ENCODE measurements at places on chromosomes 1 and 21.

- no peak for DNase-seq
Measured at GRCh38 chr1:93000751-93001175, 39.5 kb upstream of the DIPK1A start.

GRCh38 chr1:159790237-159790917 lies 9.6 kb downstream of the DUSP23 start:
- no peak for DNase-seq

GRCh38 chr1:235954306-235955283 lies 87.9 kb upstream of the LYST start:
- DNase-seq = no peak

GRCh38 chr1:2643414-2644077 lies 10.7 kb upstream of the MMEL1 start:
- no peak for DNase-seq

DNA sequence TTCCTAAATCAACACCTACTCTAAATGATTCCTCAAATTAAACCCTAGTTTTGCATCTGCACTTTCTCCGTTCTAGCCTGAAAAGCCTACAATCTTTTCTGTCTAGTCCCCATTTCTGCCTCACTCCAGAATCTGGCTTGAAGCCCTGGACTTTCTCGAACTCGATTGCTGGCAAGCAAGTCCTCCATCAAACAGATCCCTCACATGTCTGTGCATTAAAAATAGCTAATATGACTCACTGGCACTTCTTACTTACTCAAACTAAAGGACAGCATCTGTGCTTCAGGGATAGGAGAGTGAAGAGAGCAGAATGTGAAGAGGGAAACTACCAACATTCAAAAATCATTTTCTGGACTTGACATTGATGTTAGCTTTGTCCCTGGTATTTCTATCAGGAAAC lies 51.8 kb upstream of the CXADR start:
- no peak for DNase-seq

GRCh38 chr1:57172040-57172439 lies 206.2 kb upstream of the C8B start:
- no peak for DNase-seq

DNA sequence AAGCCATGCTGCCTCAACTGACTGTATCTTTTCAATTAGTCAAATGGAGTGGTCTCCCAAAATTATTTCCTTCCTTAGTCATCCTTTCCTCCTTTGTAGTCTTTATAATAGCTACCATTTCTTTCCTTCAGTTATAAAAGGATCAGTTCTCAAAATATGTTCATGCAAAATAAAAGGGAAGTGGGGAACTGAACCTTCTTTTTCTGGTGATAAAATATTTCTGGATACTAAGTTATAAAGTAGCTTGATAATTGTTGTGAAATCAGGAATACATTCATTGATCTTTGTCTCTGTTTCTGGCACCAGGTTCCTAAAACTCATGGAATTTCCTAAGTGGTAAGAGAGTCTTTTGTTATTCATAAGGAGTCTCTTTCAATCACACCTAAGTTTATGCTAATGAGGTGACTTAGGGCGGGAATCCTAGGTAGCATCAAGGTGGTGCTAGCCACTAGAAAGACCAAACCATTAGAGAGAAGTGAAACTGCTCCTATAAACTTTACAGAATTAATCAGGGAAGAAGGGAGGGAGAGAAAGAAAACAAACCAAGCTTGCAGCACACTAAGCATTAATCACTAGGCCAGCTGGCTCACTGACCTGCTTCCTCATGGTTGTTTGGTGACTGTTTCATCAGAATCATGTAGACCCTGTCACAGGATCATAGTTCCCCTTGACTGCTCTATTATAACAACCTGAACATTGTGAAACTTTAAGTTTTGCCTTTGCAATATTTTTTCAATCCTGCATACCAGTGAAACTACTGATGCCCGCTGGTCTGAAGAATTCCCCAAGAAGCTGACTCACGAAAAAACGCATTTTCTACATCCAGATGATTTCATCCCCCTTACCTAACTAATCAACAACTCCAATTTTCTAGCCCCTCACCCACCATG lies 161.6 kb upstream of the PTBP2 start:
- peak; percentile 19 for DNase-seq

GRCh38 chr1:32464716-32465577 lies at the start of gene ZBTB8B:
TSS of gene ZBTB8B (plus strand) at chr1:32465072. CDS start at chr1:32470625, 5,553 bp downstream.
- DNase-seq = peak; percentile 90

DNA sequence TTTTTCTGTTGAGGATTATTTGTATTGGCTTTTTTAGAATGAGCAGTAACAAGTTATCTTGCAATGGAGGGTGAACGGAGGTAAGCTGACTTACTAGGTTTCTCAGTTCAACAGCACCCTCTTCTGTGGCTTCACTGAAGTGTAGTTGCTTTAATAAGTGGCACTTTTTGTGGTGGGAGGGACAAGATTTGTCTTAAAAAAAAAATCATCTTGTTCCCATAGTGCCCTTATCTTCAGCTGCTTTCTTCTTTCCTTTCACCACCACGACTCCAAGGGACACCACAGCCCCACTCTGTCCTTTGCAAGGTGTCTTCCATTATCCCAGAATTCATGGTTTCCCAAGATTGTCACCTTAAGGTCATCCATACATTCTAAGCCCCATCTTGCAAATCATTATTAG lies 92.9 kb downstream of the PIGK start:
- peak; percentile 4 for DNase-seq

DNA sequence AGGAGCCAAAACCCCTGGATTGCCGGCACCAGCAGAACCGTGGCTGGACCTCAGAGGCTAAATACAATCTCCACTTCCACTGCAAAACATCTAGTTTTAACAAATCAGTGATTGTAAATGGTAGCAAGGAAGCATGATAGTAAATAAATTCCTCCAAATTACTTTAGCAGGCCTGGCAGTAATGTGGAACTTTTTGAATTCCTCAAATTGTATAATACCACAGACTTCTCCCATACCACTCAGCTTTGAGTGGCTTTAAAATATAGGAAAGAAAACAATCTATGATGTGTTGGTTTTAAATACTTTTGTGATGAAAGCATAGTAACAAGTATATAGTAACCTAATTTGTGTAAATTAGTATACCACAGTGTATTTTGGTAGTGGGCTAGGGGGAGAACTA lies 34.1 kb downstream of the NIBAN1 start:
- DNase-seq = no peak

DNA sequence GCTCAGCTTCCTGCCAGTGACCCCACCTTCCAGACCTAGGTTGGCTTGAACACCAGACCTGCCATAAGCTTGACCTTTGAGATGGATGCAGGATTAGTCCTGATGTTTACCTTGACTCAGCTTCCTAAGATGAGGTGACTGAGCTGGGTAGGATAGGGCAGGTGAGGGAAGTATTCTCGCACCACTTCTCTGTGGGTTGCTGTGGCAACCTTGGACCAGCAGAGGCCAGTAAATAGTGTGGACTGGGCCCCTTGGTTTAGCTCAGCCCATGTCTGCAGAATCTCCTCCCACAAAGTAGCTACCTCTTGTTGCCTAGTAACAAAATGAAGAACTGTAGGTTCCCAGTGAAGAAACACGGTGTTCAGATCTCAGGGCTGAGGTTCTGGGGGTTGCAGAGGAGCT lies 8.4 kb downstream of the RPS6KA1 start:
- no peak for DNase-seq

DNA sequence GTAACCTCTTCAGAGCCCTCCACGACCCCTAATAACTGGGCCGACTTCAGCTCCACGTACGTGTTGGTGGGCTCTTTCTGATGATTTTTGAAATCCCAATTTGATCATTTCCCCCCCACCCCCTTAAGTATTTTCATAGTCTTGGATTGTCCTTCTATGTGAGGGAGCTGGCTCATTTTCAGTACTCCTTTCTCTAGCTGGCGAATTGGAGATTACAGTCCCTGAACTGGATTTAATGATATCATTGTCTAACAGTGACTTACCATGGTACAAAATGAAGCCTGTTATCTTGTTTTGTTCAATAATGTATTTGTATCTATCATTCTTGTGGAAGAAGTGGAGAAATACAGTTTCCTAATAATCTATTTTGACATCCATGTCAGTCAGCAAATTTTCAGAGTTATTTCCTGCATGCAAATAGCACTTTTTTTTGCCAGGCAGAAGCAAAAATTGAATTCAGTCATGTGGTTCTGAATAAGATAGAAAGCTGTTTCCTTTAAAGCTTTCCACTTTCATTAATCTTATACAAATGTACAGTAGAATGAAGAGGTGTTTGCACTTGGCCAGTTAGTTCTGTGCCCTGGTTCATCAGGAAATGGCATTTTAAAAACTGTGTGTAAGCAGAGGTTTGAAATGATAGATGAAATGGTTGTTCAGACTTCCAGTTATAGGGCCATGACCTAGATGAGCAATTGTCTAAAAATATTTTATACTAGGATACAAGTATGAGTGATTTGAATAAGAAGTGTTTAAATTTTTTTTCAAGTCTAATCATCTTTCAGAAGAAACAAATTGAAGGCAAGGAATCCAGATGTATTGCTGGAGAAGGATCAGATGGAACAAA lies 104.2 kb downstream of the ATP5PO start:
- DNase-seq = no peak

GRCh38 chr1:182330303-182330702 lies 61.3 kb downstream of the GLUL start:
- DNase-seq = no peak

DNA sequence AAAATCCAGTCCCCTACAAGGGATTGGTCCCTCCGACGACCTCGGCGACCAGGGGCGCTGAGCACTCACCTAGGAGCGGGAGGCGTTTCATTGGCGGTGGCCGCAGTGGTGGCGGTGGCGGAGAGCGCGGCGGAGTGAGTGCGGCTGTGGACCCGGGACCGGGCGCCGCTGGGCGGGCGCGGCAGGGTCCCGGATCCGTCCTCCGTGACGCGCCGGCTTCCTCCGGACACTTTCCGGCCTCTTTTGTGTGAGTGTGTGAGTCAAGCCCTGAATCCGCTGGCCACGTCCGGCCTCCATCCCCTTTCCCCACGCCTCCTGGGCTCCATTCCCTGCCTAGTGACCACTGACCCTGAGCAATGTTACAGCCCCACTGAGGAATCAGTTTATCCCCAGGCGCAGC lies at the start of gene ADGRL4:
Gene ADGRL4 (minus strand): TSS at position 167 of the 400 bp plus-strand sequence. CDS start 76 bp downstream, at position 91.
- DNase-seq = peak; percentile 34

DNA sequence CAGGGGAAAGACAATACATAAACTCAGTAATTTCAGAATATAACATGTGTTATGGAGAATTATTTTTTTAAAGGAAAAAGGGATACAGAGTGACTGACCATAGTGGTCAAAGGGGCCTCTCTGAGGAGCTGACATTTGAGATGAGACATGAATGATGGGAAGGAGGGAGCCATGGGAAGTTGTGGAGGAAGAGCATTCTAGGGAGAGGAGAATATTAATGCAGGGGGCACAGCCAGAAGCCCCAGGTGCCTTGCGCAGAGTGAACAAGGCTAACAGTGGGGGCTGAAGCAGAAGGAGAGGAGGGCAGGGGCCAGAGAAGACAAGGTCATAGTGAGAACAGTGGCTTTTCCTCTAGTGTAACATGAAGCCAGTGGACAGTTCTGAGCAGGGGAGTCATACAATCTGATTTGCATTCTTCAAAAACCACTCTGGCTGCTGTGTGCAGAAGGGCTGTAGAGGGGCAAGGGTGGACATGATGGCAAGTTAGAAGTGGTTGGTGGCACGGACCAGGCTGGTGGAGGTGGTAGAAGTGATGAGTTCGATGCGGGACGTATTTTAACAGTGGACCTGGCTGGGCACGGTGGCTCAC lies 28.2 kb upstream of the IFNLR1 start:
- DNase-seq = no peak

GRCh38 chr1:9292361-9293240 lies at the start of gene SPSB1:
TSS of gene SPSB1 (plus strand) at chr1:9292894. CDS start at chr1:9355892, 62,998 bp downstream.
- DNase-seq = peak; percentile 89

- no peak for DNase-seq
Measured at GRCh38 chr1:162916821-162917613, 56.0 kb upstream of the CCDC190 start.

GRCh38 chr1:221761354-221762002 lies 19.6 kb upstream of the DUSP10 start:
- no peak for DNase-seq

- DNase-seq = peak; percentile 5
Measured at GRCh38 chr1:12342401-12343003, 112.7 kb downstream of the VPS13D start.

- no peak for DNase-seq
Measured at GRCh38 chr1:64290420-64290819, 87.0 kb downstream of the UBE2U start.

DNA sequence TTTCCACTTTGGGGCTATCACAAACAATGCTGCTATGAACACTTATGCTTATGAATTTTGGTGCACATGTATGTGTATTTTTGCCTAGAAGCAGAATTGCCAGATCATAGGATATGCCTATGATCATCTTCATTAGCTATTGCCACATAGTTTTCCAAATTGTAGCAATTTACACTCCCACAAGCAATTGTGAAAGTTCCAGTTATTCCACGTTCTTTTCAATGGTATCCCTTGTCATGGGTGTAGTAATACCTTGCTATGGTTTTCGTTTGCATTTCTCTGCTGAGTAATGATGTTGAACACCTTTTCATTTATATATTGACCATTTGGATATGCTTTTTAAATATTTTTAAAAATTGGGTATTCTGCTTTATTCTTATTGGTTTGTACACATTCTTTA lies 82.6 kb downstream of the MTR start:
- DNase-seq = no peak

DNA sequence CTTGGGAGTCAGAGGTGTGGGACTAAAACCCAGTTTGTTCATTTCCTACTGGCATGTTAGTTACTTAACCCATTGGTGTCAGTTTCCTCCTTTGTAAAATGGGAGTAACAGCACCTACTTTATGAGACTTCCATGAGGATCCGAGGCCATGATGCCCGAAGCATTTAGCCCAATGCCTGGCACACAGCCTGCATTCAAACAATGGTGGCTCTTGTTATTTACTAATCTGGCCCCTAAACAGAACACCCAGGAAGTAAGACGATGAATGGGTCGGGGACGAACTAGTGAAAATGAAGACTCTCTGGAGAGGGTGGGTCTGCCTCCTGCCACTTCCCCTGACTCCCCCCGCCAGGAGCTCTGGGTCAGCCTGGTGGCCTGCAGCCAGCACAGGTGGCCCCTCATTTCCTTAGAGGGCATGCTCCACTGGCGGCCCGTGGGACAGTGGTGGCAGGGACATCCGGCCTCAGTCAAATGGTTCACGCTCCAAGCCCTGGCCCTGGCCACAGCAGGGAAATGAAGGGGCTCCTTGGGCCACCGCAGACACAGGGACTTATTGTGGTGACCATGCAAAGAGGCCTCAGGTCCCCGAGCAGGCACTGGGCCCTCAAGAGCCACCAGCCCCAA lies 9.5 kb upstream of the TAS1R2 start:
- DNase-seq = no peak

- no peak for DNase-seq
Measured at GRCh38 chr1:30185809-30186208, 537.6 kb downstream of the MATN1 start.

GRCh38 chr1:206911064-206911663 lies 10.6 kb downstream of the FCMR start:
- DNase-seq = no peak

Data from right kidney (tissue), 9 donors.